Esophagus squamous epithelium (tissue), 5 donors: ENCODE measurements at places on chromosomes 5 and 9.

- DNase-seq: no peak
Observed at GRCh38 chr5:117800261-117800660, 1188.1 kb downstream of the DTWD2 start.

DNA sequence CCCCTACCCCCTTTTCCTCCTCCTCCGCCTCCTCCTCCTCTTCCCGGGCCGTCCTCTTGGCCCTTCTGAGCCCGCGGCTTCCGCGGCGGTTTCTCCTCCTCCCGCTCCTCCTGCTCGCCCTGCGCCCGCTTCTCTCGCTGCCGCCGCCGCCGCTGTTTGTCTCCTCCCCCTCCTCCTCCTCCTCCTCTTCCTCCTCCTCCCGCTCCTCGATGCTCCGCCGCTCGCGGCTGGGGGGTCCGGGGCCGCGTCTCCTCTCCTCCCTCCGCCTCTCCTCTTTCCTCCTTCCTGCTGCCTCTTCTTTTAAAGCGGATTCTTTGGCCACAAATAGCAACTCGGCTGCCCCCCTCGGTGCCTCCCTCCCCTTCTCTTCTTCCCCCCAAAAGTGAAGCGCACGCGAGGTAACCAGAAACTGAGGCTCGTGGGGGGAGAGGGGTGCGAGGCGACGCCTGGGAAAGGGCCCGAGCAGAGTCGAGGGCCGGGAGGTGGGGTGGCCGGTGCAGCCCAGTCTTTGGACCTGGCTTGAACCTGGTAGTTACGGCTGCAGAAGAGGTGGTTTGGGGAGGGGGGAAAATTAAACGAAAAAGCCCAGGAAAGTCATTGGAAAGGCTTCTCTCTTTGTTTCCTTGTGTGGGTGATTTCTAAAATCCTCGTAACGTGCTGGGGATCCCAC is 1058.5 kb upstream of the DMAC1 start:
- no peak for DNase-seq

DNA sequence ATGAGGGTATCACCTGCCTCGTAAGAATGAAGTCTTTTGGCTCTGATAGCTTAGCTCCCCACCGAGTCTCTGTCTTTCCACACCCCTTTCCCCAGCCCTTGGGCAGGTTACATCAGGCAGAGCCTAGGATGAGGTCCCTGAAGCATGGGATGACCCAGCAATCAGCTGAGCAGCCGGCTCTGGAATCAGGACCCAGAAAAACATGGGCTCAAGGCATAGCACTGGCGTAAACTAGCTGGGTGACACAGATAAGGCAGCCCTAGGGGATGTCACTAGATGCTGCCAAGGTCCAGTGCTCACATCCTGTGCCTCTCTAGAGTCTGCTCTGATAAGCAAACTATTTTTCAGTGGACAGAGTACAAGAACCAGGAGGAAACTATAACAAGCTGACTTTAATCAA is 26.6 kb downstream of the IDNK start:
- DNase-seq: no peak

DNA sequence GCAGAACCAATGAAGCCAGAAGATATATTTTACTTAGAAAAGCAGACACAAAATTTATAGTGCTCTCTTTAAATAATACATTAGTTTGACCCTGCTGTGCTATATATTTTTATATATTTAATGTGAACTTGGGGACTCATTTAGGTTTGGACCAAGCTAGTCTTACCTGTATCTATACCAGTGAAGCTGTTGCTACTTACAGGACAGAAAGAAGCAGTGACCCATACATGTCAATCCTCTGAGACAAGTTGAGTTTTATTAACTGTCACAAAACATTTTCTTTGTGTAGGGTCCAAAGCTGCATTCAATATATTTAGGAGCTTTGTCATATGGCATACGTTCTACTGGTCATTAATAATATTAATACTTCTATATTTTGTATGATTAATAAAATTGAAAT is 327.7 kb upstream of the NUDT12 start:
- no peak for DNase-seq

DNA sequence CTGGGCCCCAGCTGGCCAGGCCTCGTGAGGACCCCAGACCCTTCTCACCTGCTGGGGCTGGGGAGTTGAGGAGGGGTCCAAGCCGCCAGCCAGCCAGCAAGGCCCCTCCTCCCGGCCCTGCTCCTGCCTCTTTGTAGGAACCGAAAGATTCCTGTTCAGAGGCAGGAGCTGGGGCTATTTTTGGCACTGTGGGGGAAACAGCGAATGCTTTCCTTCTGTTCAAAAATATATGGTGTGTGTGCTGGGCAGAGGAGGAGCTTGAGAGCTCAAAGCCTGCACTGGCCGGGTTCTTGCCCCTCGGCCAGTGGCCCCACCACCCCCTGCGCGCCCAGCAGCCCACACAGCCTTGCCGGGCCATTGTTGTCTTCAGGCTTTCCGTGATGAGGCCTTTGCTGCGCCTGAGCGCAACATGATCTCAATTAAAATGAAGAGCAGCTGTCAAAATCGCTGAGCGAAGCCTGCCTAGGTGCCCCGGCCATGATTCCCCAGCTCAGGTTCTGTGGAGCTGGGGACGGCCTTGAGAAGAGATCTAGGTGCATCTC is 13.4 kb downstream of the NCS1 start:
- no peak for DNase-seq

- DNase-seq: no peak
Observed at GRCh38 chr9:70156729-70157128, 102.0 kb upstream of the SMC5 start.

DNA sequence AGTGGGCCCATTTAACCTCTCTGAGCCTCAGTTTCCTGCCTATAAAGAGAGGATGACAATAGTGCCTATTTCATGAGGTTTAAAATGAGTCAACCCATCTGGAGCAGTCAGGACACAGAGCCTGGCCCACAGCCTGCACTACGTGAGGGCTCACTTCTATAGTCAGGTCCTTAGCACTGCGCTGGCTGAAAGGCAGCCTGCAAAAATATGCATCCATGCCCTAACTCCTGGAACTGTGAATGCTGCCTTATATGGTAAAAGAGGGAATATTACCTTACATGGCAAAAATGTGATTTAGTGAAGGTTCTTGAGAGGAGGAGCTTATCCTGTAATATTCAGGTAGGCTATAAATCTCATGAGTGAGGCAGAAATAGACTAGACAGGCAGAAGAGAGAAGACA is 98.5 kb downstream of the GABBR2 start:
- no peak for DNase-seq

GRCh38 chr5:150603052-150603451 is 37.4 kb upstream of the SYNPO start:
- DNase-seq: no peak

- no peak for DNase-seq
Observed at GRCh38 chr5:79512049-79512448, 1.9 kb downstream of the HOMER1 start.

GRCh38 chr5:136132087-136132486 is 558 bp upstream of the SMAD5 start:
- no peak for DNase-seq

- no peak for DNase-seq
Observed at GRCh38 chr9:37417857-37418618, 4.5 kb upstream of the GRHPR start.

GRCh38 chr5:114686356-114686755 is 324.5 kb downstream of the KCNN2 start:
- no peak for DNase-seq

DNA sequence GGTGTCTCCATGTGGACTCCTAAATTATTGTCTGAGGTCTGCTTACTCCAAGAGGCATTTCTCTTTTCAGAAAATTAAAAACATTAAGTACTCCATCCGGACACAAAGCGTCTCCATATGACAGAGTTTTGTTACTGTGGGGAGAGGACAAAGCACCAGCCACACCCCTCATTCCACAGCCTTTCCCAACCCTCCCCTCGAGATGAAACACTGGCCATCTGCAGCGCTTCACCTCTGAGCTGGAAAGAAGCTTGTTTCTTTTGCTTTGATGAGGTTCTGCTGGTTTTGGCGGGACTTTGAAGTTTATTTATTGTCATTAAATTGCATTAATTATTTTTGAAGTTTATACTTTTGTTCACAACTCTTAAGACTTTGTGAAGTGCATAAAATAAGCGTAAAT is 27.6 kb upstream of the NKD2 start:
- DNase-seq: no peak

GRCh38 chr5:16603295-16603694 is 13.5 kb downstream of the RETREG1 start:
- no peak for DNase-seq

DNA sequence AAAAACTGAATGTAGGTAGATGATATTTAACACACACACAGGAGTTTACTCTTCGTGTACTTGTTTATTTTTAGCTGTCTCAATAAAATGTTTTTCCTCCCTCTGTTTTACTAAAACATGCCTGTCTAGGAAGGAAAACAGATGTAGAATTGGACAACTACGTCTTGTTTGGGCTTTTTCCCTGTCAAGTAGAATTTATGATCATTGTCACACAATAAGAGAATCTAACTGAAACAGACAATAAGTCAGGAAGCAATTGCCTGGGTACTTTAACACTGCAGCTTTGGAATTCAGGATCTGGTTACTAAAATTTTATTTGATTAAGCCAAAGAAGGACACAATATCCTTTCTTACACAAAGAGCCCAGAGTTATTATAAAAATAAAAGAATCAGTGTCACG is 164.2 kb downstream of the ZDHHC21 start:
- no peak for DNase-seq

GRCh38 chr9:132894862-132895835 is 16.5 kb downstream of the SPACA9 start:
- no peak for DNase-seq
